ENCODE measurements at places on chromosomes 1 and 21. TPM values are rescaled to one million over a fixed set of nuclear protein-coding genes. Genes with fewer than 3 reads are reported as not detected.

GRCh38 chr1:35406103-35406502 is 137.6 kb downstream of the ZMYM4 start:
- DNase-seq = no peak

GRCh38 chr21:15679630-15680029 is 50.2 kb upstream of the USP25 start:
- no peak for DNase-seq

Gene RSPO1
- total RNA-seq = 2.5 TPM

Gene TMOD4
- 28.3 TPM for total RNA-seq

GRCh38 chr21:21973806-21974205 is 975.6 kb downstream of the NCAM2 start:
- DNase-seq = no peak

- no peak for DNase-seq
These were observed 14.7 kb downstream of the NMNAT2 start for GRCh38 chr1:183403498-183403897.

Gene DMRTA2
- total RNA-seq = not detected

- DNase-seq = no peak
These were observed 43.7 kb upstream of the GOLT1A start for GRCh38 chr1:204257446-204257845.

DNA sequence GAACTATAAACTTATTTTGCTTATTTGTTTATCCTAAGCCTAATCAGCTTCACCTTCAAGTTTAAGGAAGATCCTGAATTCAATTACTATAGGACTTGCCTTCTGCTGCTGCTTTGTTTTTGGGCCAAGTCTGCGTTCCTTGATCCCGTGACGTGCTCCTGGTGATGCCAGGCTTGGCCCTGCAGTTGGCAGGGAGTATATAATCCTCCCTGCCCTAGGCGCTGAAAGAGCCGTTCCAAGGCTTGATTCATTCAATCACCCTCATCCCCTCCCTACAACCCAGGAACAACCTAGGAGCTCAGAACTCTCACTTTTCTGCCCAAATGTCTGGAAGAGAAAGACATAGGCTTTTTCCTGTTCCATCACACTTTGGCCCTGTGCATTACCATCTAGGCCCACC is 12.4 kb upstream of the LRRN2 start:
- DNase-seq = no peak

DNA sequence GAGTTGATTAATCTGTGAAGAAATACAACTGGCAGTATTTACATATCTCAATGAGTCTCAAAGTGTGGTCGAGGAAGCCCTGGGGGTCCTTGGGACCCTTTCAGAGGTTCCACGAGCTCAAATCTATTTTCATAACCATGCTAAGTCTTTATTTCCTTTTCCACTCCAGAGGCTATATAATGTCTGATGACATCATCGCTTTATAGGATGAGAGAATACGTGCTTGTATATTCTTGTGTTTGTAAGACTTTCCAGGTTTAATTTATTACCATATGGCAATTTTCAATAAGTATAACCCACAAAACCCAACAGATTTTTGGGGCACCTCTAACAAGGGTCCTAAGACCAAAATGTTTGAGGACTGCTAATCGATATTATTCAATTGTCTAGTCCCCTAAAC is 1.4 kb upstream of the SLC19A2 start:
- peak; percentile 32 for DNase-seq

- no peak for DNase-seq
These were observed 790 bp upstream of the TSNAX start for GRCh38 chr1:231527586-231528171.

GRCh38 chr1:162236618-162237017 is 140.0 kb downstream of the SPATA46 start:
- DNase-seq = no peak

Gene SLC6A9
- total RNA-seq = 3.7 TPM

Gene CRP
- not detected for total RNA-seq

- DNase-seq = no peak
These were observed 142.6 kb downstream of the PEX14 start for GRCh38 chr1:10617318-10617717.

DNA sequence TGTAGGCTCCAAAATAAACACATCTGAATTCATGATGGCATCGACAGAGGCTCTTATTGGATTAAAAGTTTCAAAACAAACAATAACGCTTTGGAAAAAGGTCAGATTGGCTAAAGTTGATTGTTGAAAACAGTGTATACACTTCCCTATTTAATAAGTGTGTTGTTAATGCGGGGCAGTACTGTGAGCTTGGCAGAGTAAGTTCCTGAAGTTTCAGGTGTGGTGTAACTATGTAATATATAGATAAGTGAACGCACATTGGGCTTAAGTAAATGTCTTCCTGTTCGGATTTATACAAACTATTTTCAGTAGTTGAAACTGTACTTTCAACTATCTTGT is 810 bp downstream of the ZBTB37 start:
- DNase-seq = no peak

Gene TMEM269
- not detected for total RNA-seq

GRCh38 chr1:201060586-201060985 is 37.1 kb upstream of the KIF21B start:
- DNase-seq = no peak

Gene FCRL1
- total RNA-seq = 1.2 TPM

DNA sequence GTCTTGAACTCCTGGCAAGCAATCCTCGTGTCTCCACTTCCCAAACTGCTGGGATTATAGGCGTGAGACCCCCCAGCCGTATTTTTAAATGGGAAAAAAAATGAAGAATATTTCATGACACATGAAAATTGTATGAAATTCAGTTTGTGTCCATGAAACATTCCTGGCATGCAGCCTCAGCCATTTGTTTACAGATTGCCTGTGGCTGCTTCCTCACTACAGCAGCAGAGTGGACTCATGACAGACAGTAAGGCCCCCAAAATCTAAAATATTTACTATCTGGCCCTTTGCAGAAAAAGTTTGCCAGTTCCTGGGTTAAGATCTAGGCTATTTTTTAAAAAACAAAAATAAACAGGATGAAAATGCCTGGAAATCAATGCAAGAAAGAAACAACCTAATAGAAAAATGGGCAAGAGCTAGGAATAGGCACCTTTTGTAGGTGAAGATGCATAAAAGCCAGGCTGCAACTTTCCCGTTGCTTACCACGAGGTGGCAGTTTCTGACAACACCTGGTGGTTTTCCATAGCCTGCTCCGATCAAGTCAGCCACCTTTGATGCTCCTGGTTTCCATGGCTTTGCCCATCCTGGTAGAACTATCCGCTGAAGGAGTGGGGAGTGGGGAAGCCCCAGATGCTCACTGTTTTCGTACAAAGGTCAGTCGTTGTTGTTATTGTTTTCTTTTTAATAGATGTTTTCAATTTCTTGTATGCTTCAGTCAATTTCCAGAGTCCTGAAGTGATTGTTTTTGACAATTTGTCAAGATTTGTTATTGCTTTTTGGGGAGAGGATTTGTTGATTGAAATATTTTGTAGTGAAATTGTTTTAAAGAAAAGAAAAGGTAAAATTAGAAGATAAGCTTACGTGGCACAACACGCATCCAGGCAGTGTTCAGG is 24.3 kb downstream of the UBE2Q1 start:
- DNase-seq = peak; percentile 23

Gene OR10Z1
- total RNA-seq = not detected

Gene PRDM16
- 1.6 TPM for total RNA-seq

- DNase-seq = no peak
These were observed 84.4 kb upstream of the JAK1 start for GRCh38 chr1:65050735-65051134.

Gene PGLYRP4
- total RNA-seq = 0.31 TPM

GRCh38 chr1:31620631-31621497 is 3.4 kb downstream of the HCRTR1 start:
- no peak for DNase-seq

All from tongue (tissue), 3 donors.